ENCODE measurements at places on chromosomes 3 and 15.

DNA sequence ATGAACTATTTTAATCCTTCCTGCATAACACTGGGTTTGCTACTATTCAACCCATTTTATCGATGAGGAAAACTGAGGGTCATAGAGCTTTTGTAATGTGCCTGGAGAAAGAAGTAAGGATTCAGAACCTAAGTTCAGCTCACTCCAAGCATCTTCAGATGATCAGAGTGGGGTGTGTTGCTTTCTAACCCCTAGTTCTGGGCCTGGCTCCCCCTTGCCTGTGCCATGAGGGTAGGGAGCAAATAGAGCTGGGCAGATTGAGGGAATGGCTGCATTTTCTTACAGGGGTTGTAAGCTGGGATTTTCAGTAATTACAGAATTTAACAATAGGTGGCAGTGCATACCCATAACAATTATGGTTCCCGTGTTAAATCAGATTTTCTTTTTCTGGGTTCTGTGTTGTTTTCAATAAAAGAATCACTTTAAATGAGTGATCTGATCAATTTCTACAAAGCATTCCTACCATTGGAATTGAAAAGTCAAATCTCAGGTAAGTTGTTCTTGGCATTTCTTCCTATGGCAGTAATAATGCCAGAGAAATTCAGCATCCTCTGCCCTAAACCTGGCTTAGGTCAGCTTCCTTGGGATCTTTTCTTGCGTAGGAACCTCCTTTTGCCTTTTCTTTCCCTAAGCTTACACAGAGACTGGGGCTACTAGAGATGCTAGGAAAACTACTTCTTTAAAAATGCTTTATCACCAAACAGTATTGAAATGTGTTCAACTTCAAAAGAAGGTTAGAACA is 103.8 kb upstream of the IL12A start:
- DNase-seq = peak; percentile 23

GRCh38 chr3:168212664-168213285 is 117.1 kb upstream of the GOLIM4 start:
- DNase-seq = no peak

- no peak for DNase-seq
Observed at GRCh38 chr3:18099611-18100010, 325.5 kb downstream of the SATB1 start.

- DNase-seq = no peak
Observed at GRCh38 chr3:8743021-8743601, 9.5 kb downstream of the CAV3 start.

DNA sequence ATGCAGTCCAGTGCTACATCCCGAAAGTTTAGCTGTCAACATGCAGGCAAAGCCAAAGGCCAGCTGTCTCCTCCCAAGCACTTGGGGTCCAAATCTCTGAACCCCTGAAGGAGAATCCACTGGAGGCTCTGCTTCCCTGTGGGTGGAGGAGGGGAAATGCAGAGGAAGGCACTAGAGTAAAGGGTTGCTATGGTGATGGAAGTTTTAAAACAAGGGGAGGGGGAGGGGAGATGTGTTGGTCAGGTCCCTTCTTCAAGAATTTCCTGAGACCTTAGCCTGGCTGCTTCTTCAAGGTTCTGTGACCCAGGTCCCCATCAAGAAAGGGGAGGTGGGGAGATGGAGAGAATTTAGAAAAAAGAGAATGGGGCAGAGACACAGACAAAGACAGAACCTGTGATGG is 2.3 kb downstream of the CAMKV start:
- no peak for DNase-seq

GRCh38 chr3:70078778-70079177 is 79.2 kb downstream of the SAMMSON start:
- DNase-seq = no peak

Data from GDM1 (cell line).